Endothelial cell (in vitro differentiated cells): ENCODE measurements at places on chromosomes 1 and 21. TPM values are rescaled to one million over a fixed set of nuclear protein-coding genes. Genes with fewer than 3 reads are reported as not detected.

DNA sequence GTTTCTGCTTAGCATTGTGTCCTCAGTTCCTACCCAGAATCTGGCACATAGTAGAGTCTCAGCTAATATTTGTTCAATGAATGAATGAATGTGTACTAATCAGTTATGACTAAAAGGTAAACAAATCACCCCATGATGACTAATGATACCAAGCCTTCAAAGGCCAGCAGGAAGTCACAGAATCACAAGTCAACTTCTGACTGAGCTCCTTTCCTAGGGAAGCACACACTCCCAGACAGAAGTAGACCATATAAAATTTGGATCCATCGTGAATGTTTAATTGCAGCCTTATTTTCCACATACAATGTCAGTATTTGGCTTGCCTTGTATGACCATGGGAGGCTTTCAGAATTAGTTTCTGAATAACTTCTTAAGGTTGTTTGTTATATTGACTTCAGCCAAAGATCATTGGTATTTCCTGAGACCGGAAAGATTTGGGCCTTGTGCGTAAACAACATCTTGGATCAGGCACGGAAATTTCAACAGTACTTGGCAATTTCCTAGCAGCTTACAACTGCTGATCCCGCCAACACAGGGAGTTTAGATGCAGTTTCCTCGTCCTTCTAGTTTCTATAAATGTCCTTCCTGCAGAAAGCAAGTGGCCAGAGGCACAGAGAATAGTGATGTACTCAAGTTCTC lies 185.9 kb upstream of the ATP1B1 start:
- DNase-seq, result no peak

The LCE1F gene
- not detected for total RNA-seq

GRCh38 chr1:62386351-62387121 lies 50.3 kb upstream of the USP1 start:
- no peak for DNase-seq

DNA sequence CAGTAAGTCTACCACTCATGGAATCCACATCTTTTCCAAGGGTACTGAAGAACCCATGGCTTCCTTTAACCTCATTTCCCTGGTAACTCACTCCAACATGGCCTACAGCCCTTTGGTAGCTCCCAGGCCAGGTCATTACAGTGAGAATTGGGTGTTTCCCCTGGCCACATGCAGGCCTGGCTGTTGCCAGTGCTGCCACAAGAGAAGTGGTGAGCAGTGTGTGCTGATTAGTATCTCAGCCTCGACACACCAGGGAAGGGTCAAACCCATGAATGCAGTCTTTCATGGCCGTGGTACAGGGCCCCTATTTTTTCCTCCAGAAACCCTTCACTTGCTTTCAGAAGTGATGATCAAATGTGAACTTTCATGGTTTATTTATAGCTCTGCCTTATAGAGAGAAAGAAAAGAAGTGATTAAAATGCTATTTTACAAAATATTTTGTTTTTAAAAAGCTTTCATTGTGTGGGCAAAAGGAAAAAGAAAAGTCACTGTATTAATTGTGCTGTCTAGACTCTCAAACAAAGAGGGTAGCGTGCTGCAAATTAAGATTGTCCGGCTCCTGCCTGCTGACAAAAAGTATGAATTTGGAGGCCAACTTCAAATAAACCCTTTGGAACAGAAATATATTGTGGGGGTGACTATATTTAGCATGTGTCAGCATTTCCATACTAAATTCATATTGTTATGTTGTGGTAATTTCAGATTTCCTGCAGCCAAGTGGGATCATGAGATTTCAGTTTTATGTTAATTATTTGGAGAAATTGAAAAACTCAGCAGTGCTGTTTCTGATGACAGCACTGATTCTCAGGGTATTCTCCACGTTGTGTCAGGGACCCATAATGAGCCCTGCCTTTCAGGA lies 62.0 kb upstream of the HOOK1 start:
- no peak for DNase-seq

The BARHL2 gene
- total RNA-seq, result not detected

DNA sequence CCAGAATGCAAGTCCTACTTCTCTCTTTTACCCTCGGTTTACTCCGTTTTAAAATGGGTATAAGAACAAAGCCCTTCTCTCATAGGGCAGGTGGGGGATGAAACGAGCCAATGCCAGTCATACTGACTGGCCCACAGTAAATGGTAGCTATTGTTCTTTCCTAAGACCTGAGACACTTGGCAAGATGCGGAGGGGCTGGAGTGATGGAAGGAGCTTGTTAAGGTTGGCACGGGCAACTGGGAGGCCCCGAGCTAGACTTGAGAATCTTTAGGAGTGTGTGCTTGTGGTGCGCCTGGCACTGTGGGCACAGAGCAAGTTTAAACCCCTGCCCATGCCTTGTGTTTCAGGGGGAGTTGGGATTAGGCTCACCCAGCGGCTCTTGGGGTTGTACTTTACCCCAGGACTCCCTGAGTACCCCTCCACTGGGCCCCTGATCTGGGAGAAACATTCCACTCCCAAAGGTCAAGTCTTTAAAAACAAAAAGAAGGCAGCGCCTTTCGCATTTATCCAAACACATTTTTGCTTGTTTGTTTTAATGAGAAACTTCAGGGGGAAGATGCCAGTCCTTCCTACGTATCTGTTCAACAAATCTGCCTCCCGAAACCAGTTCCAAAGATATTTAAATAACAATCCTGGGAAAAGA lies 240.6 kb upstream of the TMEM51 start:
- DNase-seq, result no peak

DNA sequence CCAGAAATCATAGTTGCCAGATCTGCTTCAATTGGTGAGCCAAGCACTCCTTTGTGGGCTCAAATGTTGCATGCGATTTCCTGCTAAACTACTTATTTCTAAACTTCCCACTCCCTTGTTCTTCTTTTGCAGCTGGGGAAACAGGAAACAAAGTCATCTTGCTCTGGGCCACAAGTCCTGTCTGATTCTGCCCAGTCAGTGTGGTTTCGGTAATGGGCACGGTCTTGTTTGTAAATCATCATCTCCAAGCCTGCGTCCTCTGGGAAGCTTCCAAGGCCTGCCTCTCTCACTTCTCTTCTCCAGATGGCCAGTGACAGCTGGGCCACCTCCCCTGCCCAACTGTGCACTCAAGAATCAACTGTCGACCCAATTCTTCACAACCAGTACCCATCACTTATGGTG lies 4.4 kb downstream of the S100A8 start:
- no peak for DNase-seq

DNA sequence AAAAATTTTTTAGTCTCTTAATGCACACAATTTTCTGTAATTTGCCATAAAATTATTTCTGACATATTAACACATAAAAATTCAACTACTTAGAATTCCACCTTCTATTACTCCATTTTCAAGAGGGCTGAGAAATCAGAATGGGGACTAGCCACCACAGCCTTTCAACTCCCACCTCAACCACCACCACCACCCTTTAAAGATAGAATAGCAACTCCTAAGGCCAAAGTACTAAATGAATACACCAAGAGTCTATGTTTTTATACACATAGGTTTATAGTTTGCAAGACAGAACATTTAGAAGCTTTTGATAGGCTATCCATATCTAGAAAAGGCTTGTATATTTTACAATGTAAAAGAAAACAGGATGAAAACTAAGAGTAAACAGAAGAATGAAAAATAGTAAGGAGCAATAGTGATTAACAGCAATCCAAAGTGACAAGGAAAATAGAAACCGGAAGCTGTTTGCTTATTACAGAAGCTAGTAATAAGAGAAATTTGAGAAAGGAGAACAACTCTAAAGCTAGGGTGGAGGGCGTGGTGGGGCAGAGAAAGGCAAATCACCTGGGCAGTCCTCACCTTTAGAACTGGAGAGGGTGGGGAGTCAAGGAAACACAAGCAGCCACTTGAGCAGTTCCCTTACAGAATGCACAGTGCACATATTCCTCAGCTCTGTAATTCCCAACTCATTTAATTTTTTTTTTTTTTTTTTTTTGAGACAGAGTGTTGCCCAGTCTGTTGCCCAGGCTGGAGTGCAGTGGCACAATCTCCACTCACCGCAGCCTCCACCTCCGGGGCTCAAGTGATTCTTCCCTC lies 27.7 kb downstream of the EPS15 start:
- no peak for DNase-seq

- DNase-seq, result no peak
Measured at GRCh38 chr1:244191581-244191980, 140.5 kb downstream of the ZBTB18 start.

The RGL1 gene
- 60.7 TPM for total RNA-seq

DNA sequence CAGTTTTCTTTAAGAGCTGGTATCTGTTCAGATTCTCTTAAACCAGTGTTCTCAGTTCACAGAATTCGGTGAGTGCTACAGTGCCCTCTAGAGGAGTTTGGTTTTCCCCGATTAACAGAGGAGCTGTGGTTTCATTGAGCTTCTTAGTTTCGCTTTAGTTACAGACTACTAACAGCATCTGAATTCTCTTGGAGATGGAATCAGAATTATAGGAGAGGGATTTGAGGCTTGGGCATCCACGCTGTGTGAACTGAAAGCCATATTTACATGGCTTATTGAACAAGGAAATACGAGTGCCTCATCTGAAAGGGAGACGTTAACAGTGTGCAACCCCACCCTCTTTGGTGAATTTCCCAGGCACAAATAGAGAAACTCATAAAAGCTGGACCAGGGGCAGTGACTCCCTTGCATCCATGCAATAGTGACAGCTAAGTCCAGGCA lies 202.0 kb downstream of the USH2A start:
- peak; percentile 51 for DNase-seq

The TCHH gene
- 0.38 TPM for total RNA-seq

The ESRRG gene
- 3.8 TPM for total RNA-seq

DNA sequence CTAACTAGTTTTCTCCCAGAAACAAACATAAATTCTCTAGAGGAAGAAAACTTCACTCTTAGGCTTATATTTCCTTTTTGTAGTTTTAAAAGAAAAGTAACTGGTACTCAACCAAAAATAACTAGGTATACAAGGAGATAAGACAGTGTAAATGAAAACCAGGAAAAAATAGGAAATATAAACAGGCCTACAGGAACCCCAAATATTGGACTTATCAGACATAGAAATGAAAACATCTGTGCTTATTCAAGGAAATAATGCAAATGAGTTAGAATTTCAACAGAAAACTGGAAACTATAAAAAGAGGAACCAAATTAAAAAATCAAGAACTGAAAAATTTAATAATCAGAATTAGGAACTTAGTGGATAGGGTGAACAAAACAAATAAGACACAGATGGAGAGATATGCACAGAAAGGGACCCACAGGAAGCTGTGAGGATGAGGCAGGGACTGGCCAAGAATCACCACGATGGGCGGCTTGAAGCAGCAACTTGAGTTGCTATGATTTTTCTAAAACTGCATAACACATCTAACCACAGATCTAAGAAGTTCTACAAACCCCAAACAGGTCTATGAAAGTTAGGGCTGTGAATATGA lies 67.5 kb upstream of the ACTRT2 start:
- DNase-seq, result no peak

The GUCA2A gene
- not detected for total RNA-seq

The LCA5L gene
- 0.59 TPM for total RNA-seq

The RAD54L gene
- 9.3 TPM for total RNA-seq

DNA sequence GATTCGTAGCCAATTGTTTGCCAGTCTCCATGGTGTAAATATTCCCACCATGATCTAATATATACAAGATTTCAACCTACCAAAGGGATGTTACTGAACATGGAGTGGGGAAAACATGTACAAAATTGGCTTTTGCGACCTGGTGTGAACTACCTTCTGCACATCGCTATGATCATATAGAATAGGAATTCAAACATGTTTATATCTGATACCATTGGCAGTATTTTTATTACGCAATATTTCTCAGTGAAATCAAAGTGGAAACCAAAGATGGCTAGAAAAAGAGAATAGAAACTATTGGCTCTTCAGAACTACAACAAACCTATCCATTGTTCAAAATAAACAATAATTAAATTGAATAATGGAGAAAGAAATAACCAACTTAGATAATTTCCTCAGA lies 285.1 kb downstream of the TPR start:
- no peak for DNase-seq

- no peak for DNase-seq
Measured at GRCh38 chr1:119774746-119775490, 6.2 kb upstream of the HMGCS2 start.

GRCh38 chr1:226370144-226370923 lies 37.6 kb downstream of the PARP1 start:
- no peak for DNase-seq

DNA sequence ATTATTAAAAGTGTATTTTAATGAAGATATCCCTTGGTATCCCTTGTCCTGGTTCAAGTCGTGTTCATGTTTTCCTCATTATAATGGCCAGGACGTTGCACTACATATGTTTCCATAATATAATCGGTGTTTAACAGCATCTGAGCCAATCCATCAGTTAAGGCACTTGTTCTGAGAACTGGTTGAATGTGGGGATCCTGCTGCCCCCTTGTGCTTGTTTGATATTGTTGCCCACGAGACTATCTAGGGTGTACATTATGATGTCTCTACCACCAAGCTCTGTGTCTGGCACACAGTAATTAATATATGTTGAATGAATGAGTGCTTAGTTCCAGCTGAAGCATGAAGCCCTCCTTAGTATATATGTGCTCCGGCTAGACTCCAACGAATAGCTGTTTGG lies 193.0 kb downstream of the CACNA1E start:
- peak; percentile 44 for DNase-seq

- no peak for DNase-seq
Measured at GRCh38 chr1:243890576-243890975, 40.5 kb upstream of the AKT3 start.

- no peak for DNase-seq
Measured at GRCh38 chr21:42655796-42656770, 2.7 kb downstream of the PDE9A start.

The ZNF326 gene
- total RNA-seq, result 36.5 TPM

The IFT25 gene
- 27.7 TPM for total RNA-seq
